ENCODE measurements at places on chromosomes 4 and X.

- peak; percentile 38 for DNase-seq
Measured at GRCh38 chrX:47176101-47176740, 17.4 kb upstream of the UBA1 start.

DNA sequence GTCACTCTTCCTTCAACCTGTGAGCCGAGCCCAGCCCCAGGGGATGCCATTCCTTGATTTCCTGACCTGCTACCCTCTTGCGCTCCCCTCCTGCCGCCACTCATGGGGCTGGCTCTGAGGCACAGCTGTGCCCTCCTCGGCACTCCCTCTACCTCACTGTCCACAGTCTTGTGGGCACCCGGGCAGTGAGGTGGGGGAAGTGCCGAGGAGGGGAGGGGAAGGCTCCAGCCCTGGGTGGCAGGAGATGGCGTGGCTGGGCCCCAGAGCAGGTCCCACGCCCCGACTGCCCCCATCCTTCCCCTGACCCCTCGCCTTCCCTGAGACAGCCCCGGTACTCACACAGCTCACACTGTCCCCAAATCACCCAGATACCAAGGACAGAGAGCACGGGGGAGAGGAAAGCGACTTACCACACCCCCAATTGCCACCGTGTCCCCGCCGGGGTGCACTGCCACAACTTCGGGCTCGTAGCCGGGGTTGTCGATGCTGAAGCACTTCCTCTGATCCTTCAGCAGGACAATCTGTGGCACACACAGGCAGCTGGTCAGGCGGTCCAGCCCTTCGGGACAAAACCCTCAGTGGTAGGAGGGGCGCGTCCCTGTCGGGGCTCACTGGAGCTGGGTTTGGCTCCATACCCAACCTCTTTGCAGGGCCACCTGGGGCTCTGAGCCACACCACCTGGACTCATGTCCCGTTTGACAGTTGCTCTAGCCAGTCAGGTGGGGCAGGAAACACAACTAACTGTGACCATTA is 37.9 kb downstream of the WDR1 start:
- DNase-seq, result no peak

GRCh38 chr4:2647403-2648158 is 108.6 kb downstream of the TNIP2 start:
- DNase-seq, result no peak

DNA sequence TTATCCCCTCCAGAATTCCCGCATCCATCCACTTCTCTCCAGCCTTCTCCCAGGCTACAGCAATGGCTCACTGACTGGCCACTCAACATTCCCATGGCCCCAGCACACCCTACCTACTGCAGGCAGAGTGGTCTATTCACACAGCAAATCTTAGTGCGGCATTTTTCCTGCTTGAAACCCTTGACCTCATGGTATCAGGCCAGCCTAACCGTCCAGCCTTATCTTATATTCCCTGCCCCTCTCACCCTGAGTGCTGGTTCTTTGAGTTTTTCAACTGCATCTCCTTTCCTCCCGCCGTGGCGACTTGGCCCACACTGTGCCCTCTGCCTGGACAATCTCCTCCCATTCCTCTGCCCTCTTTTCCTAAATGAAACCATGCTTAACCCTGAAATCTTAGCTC is 10.0 kb upstream of the S100G start:
- DNase-seq, result no peak

- DNase-seq, result no peak
Measured at GRCh38 chrX:130091980-130092522, 18.2 kb downstream of the ELF4 start.

GRCh38 chr4:128517739-128518510 is 230.3 kb upstream of the PGRMC2 start:
- DNase-seq, result no peak

DNA sequence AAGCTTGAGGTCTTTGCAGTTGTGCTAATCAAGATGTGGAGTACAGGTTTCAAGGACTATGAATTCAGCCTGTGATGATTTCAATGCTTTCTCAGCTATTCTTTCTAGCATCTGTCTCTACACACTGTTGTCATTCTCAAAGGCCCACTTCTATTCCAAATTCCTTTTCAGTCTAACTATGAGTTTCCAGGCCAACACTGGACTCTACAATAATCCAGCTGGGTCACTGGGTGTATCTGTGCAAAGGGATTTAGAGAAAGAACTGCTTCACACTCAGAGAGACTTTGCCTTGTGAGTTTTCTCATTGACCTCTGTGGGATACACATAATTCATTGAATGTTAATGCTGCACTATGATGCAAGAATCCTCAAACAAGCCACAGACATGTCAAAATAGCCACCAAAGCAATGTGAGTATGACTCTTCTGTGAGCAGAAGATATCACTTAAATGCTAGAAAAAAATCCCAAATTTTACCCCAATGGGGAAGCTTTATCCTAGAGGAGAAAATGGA is 171.8 kb upstream of the CLNK start:
- DNase-seq, result no peak

DNA sequence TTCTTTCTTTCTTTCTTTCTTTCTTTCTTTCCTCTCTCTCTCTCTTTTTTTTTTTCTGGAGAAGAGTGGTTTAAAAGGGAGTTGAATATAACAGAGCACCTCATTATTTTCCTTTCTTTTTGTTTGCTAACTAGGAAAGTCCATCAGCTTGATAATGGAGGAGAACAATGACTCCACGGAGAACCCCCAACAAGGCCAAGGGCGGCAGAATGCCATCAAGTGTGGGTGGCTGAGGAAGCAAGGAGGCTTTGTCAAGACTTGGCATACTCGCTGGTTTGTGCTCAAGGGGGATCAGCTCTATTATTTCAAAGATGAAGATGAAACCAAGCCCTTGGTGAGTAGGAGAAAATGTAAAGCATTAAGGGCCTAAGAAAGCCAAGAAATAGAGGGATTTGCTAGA is 95.4 kb downstream of the ARHGAP24 start:
- DNase-seq, result no peak

GRCh38 chr4:78956975-78957374 is 17.7 kb upstream of the PAQR3 start:
- no peak for DNase-seq

GRCh38 chrX:85419293-85419692 is 39.8 kb upstream of the POF1B start:
- no peak for DNase-seq

GRCh38 chrX:20280938-20281337 is 14.2 kb upstream of the RPS6KA3 start:
- no peak for DNase-seq

DNA sequence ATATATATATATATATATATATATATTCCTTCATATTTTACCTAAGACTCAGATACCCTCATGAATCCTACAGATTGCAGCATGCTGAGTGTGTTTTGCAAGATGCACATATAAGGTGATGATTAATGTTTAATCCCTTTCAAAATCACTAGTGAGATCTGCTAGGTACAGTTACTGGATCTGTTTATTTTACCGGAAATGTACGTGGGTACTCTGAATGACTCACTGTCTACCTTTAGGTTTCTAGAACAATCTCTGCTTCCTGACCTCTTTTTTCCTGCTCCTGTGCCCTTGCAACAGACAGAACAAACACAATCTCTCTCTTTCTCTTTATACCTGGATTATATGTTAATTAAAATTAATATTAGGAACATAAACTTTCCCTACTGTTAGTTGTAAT is 379.6 kb downstream of the FAM133A start:
- no peak for DNase-seq

DNA sequence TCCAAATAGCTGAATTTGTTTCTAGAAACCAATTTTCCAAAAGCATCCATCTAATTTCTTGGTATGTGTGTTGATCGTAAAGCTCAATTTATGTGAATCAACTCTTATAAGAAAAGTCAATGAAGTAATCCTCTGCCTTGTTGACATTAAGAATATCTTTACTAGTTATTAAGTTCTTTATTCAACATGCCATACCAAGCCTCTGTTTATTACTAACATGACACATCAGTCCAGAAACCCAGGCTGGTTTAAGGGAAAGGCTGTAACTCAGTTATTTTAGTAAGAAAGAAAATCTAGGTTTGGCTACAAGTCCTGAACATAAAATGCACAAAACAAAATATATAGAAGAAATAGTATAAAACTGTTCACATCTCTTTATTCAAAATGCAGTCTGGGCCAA is 48.0 kb downstream of the KLHL34 start:
- DNase-seq, result no peak

GRCh38 chr4:150216726-150217125 is 138.5 kb downstream of the DCLK2 start:
- no peak for DNase-seq

GRCh38 chr4:180058691-180059215 is 2184.4 kb upstream of the TENM3 start:
- DNase-seq, result no peak

DNA sequence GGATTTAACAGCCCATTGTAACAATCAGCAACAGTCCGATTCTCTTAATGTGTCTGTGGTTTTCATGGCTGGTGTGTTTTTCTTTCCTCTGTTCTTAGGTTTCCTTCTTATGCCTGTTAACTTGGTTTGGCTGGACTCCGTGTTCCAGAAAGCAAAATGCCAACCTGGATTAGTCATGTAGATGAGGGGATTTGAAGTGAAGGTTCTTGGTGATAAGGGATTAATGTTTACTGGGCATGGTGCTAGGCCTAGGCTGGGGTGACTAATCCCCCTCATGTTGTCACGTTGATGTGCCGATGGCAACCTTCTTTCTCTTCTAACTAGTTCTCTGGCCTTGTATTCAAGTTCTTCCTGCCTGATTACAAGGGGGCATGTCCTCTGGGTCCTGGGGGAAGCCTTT is 85.9 kb downstream of the REPS2 start:
- no peak for DNase-seq

DNA sequence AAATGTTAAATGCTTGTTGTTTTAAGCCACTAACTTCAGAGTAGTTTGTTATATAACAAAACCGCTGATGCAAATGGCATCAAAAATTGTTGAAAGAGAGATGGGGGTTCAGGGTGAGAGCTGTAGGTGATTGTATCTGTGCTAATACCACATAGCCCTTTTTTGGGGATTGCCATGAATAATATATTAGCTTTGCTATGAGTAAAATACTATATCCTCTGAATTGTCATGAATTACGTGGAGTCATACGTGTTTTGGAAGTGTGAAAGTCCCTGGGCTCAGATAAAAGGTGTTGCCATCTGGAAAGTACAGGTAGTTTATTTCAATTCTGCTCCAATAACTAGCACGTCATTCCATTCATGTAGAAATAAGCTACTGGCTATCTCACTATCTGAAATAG is 30.6 kb downstream of the DYNLT3 start:
- no peak for DNase-seq

- DNase-seq, result peak; percentile 80
Measured at GRCh38 chr4:15400981-15401671, 26.7 kb upstream of the C1QTNF7 start.

DNA sequence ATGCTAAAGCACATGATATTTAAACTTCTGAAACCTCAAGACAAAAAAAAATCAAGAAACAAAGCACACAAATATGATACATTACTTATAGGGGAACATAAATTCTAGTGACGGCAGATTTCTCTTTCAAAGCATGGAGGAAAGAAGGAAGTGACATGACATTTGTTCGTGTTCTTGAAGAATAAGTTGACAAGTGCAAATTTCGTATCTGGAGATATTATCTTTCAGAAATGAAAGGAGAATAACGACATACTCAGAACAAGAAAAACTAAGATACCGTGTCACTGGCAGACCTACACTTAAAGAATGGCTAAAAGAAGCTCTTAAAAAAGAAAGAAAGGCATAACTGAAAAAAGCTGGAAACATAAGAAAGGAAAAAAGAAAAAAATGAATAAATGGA is 16.6 kb downstream of the CENPVL2 start:
- DNase-seq, result no peak

- no peak for DNase-seq
Measured at GRCh38 chr4:77706717-77707116, 101.1 kb downstream of the CXCL13 start.

- DNase-seq, result no peak
Measured at GRCh38 chr4:104025251-104025650, 305.5 kb upstream of the TACR3 start.

GRCh38 chr4:141011901-141012315 is 121.4 kb downstream of the RNF150 start:
- DNase-seq, result peak; percentile 69

GRCh38 chr4:137514406-137515111 is 17.7 kb downstream of the PCDH18 start:
- no peak for DNase-seq

- no peak for DNase-seq
Measured at GRCh38 chr4:135538698-135539097, 1337.1 kb upstream of the PABPC4L start.

Measured in suprapubic skin (tissue), 4 donors.